ENCODE measurements at places on chromosomes 2 and 18.

- DNase-seq, result no peak
Measured at GRCh38 chr18:13450289-13451212, 232.0 kb downstream of the LDLRAD4 start.

DNA sequence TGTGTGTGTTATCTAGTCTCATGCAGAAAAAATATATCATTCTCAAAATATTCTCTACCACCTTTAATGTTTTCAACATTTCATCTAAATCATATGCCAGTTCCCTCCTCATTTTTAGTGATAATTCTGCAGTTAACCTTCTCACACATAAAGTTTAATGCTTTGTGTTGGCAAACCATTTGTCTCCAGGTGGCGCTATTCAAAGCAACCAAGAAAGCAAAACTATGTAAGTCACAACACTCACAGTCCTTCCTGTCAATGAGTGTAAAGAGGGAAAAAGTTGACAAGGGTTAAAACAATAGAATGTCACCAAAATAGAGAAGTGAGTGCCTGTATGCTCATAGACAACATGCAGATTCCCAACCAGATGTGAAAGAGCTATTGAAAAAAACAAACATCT, 961.6 kb upstream of the LRRTM1 start:
- DNase-seq, result no peak

- DNase-seq, result no peak
Measured at GRCh38 chr2:109301746-109302145, 172.7 kb downstream of the SH3RF3 start.

- no peak for DNase-seq
Measured at GRCh38 chr2:241546771-241547498, 11.6 kb upstream of the BOK start.

- no peak for DNase-seq
Measured at GRCh38 chr2:216603010-216603883, 30.0 kb upstream of the IGFBP2 start.

DNA sequence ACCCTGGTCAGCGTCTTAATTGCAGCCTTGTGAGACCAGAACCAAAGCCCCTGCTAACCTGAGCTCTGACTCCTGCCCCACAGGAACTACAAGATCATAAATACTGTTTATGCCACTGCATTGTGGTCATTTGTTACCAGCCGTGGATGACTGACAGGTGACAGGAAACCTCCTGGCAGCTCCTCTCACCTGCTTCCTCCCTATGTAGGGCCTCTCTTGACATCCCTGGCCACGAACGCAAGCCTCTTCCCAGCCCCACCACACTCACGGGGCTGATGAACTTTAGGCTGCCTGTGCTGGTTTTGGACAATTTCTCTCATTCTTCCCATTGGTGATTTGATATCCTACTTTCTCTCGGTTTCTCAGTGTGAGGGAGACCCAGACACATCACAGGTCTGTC, 357.2 kb upstream of the MYT1L start:
- no peak for DNase-seq

GRCh38 chr2:206049392-206049791, 36.6 kb downstream of the INO80D start:
- DNase-seq, result no peak

GRCh38 chr2:16413285-16413684, 252.3 kb downstream of the CYRIA start:
- no peak for DNase-seq

- no peak for DNase-seq
Measured at GRCh38 chr2:64978514-64979268, 10.5 kb upstream of the SLC1A4 start.

DNA sequence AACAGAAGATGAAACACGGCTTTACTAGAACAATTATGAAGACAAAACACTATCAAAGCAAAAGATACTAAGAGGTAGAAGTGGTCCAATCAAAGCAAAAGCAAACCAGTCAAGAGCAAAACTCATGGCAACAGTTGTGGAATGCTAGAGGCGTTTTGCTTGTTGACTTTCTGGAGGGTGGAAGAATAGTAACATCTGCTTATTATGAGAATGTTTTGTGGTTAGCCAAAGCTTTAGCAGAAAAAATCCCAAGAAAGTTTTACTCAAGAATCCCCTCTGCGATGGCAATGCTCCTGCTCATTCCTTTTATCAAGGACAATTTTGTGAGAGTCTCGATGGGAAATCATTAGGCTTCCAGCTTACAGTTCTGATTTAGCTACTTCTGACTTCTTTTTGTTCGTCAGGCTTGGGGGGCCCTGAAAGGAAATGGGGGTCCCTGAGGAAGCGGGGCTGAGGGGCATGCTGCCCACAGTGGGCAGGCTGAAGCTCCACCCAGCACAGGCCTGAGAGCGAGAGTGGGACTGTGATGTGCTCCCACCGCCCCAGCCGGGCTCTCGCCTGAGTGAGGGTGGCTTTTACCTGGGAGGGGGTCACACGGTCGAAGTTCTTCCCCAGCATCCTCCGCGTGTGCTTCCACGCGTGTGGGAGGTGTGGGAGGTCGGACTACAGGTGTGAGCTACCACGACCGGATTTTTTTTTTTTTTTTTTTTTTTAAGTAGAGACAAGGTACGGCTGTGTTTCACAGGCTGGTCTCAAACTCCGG, 49.0 kb upstream of the MC4R start:
- no peak for DNase-seq

Data from stimulated activated CD4-positive, alpha-beta T cell treated with anti-CD3 and anti-CD28 coated beads, Interleukin-12 subunit alpha, Interleukin-12 subunit beta, amount 100 ng/mL, for 4 hours (primary cell).